ENCODE measurements at places on chromosomes 3 and 15. TPM values are rescaled to one million over a fixed set of nuclear protein-coding genes. Genes with fewer than 3 reads are reported as not detected.
A peak's percentile ranks its signal among the peaks of the same experiment; 100 is the strongest.

DNA sequence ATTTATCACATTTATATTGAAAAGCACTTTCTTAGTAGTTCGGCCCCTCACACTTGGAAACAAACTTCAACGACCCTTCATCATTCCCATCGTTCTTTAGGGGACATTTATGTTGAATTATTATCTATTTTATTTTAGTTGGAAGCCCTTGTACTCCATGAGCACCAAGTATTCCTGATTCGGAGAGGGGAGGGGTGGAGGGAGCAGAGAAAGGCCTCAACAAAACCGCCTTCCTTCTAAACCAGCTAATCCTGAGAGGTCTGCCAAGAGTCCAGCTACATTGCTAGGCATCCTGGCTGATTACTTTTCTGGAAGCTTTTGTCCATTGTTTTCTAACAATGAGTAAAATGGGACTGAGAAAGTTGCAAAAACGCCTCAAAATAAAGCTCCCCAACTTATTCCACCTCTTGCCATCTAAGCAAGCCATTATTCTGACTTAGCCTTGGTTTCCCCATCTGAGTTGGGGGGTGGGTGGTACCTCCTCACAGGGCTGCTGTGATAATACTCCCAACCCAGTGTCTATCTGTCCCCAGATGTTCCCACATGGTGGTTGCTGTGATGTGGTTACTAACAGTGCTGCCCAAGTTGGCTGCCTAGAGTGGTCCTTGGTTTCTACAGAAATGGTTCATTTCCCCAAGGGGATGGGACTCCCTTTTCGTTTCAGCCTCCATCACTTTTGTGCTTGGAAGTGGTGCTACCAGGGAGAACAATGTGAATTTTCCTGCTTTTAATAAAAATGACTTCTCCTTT lies 1.2 kb upstream of the TMEM158 start:
- DNase-seq, result no peak

SLC6A20 gene
- total RNA-seq, result 0.16 TPM

COX17 gene
- 20.6 TPM for total RNA-seq

DCP1A gene
- total RNA-seq, result 20.9 TPM

GRCh38 chr3:47890126-47890827 lies 87.3 kb downstream of the DHX30 start:
- no peak for DNase-seq

DNA sequence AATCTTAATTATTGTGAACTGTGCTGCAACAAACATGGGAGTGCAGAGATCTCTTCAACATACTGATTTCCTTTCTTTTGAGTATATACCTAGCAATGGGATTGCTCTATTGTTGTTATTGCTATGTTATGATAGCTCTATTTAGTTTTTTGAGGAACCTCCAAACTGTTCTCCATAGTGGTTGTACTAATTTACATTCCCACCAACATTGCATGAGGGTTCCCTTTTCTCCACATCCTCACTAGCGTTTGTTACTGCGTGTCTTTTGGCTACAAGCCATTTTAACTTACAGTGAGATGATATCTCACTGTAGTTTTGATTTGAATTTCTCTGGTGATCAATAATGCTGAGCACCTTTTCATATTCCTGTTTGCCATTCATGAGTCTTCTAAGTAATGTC lies 45.5 kb upstream of the TNFSF10 start:
- DNase-seq, result no peak

DNA sequence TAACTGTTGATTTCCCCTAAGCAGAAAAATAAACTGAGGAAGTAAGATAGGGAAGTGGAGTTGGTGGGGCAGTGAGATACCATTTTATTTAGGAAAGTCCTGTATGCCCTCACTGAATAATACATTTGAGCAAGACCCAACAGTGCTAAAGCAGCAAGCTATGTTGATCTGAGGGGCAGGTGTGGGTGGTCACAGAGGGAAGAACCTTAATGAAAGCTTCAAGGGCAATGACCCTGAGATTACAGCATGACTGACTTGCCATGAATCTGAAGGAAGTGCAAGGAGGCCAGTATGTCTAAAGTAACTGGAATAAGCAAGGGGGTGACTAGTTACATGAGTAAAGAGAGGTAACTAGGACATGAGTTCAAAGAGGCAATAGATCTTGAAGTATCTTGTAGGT lies 159.5 kb downstream of the CD47 start:
- no peak for DNase-seq

DNA sequence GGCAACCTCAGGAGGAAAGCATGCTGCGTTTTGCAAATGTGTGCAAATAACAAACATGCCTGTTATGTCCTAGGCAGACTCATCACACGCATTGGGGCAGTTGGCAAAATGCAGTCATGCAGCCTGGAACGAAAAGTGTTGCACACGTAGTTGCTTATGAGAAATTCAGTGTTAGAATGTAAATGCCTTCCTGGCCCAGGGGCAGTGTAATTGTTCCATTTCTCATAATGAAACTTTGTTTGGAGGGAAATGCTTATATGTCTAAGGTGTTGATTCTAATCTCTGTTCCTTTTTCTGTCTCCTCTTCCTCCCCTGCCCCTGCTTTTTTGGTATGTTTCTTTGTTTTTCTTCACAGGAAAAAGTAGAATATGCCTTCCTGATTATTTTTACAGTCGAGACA lies 156.0 kb downstream of the CACNA1D start:
- DNase-seq, result no peak

SH2D7 gene
- not detected for total RNA-seq

DNA sequence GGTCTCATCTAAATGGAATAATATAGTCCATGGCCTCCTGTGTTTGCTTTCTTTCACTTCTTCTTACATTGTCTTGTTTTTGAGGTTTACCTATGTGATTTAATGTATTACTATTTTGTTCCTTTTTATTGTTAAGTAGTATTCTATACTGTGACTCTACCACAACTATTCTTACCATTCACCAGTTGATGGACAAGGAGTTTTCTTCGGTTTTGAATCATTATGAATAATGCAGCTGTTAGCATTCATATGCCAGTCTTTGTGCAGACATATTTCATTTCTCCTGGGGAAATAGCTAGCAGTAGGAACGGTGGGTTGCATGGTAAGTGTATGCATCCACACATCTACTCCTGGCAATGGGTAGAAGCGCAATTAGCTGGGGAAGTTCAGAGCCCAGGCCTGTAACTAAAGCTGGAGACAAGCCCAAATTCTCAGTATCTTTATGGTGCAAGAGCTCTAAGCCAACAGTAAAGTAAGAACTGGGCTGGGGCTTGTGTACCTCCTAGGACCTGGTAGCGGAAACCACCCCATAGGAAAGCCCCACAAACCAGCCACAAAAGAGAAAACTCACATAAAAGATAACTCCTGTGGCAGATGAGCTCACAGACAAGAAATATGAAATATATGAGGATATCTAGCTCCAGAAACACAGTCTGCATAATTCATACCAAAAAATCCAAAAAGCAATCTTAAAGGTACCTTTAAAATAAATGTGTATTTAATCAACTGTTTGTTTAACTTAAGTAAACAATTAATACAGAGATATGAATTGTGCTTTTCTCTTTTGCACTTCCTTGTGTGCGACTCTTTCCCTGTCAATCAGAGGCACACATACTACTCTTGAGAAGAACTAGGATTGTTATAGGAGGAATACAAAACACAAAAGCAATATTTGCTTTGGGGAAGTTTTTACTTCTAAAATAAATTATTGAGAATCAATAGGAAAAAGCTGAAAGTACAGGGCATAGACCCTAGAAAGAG lies 2.7 kb upstream of the CSTA start:
- no peak for DNase-seq

LYZL4 gene
- total RNA-seq, result not detected

POTEB3 gene
- total RNA-seq, result not detected

GRCh38 chr3:45986303-45986982 lies 9.2 kb downstream of the FYCO1 start:
- DNase-seq, result no peak

MRAS gene
- 22.9 TPM for total RNA-seq

ZBED2 gene
- total RNA-seq, result not detected

DNA sequence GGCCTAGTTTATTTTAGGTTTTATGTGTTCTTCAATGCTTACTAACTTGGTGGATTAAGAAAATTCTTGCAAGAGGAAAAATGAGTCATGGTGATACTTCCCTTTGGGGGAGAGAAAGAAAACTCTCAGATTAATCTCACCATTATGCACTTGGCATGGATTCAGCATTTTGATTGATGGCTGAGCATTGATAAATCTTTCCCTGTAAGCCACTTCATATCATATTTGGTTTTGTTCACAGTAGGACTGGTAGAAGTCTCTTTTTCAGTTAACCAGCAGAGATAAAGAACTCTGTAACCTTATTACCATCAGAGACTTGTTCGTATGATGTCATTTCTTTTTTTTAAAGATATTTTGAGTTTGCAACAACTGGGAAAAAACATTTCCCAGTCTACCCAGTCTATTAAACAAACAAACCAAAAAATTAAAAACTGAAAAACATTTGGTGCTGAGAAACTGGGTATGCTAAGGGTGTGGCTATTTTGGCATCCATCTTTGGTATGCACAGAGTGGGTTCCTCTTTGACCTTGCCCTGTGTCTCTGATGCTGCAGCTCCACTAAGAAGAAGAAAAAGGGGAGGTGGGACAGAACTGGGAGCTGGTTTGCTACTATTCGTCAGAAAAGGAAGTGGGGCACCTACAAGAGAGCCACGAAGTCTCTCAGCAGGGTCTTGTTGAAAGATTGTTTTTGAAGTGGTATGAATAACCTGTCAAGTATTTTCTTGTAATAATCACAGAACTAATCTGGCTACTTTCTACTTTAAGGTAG lies 17.2 kb downstream of the TMOD3 start:
- no peak for DNase-seq

DNA sequence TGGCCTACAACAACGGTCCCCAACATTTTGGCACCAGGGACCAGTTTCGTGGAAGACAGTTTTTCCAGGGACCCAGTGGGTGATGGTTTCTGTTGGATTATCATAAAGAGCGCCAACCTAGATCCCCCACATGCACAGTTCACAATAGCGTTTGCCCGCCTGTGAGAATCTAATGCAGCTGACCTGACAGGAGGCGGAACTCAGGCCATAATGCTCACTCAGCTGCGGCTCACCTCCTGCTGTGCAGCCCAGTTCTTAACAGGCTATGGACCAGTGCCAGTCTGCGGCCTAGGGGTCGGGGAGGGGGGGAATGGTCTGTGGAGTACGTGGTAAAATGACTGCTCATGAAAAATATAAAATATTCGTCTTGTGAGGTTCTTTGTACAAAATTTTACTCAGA lies 518.5 kb upstream of the CADM2 start:
- no peak for DNase-seq

DNA sequence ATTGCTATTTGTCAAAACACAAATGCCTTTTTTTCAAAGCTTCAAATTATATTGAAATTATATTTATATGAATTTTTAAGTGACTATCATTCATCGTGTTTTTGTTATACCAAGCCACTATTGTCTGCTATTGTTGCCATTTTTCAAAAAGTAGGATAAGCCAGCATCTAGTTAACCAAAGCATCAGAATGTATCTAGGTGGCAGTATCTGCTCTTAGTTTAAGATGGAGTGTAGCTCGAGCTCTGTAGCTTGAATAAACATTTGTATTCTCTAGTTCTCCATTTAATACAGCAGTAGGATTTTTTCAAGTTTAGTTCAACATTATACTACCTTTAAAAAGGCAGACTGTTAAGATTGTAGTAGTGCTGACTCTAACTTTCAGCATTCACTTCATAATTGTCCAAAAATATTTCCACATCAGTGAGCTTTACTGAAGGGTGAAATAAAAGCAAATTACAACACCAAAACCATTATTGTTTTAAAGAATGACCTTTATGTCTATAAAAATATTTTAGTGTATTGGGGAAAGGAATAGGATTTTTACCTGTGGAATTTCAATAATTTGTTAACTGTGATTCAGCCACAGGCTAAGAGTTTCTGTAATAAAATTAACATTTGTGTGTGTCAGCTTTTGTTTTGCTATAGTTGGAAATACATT lies 19.6 kb upstream of the C15orf61 start:
- DNase-seq, result no peak

DNA sequence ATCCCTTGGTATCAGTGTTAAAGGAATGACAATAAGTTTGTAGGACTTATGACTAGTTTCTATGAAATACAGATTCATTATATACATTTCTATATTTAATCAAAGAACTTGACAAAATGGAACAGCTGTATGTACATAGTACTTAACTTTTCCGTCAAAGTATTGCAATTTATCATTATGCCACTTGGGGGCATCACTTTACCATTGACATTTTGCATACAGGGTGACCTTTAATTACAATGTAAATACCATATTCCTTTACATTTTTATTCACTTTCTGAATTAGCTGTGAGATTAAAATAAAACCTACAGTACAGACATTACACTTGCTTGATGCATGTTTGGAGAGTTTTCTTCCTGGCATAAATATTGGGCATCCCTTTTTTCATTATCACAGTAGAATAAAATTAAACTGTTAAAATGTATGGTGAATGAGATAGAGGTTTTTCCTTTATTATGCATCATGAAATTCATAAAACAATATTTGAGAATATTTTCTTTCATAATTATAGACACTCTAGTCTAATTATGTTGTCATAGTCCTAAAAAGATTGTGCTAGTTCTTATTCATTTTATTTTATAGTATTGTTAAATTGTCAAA lies 6.9 kb downstream of the NEK11 start:
- DNase-seq, result peak; percentile 10

DNA sequence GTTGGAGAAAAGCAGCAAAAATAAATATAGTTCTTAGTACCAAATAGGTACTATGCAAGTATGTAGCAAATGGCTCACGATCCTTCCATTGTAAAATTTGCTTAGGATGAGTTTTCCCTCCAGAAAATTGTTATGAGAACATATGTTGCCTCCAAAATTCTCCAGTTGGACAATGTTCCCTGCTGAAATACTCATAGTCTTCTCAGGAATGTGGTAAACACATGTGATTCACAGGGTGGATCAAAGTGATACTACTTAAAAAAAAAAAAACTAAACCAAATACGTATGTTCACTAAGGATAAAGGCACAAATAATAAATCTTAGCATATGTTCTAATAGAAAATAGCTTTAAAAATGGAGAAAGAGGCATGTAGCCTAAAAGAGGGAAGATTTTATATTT lies 84.3 kb upstream of the ZNF385D start:
- DNase-seq, result no peak

DNA sequence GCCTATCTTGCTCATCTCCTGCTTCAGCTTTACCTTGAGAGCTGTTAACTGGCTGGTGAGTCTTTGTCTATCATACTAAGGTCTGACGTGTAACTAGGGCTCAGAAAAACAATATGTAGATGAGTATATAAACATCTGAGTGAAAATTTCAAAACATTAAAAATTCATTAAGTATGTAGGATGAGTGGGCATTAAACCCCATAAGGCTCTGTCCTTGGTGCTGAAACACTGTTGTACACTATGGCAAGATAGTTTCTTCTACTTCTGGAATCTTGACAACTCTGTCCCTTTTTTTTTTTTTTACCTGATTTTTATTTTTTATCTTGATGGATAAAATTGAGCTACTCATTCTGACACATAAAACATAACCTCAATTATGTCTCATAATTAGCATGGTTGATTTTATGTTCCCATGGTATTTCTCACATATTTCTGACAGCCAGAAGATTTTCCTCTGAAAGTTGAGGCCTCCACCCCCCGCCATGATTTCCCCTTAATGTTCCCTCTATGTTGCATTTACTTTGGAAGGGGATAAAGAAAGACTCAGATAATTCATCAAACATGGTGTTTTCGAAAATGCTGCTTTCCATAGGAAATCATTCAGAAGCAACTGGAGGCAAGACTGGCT lies 54.3 kb downstream of the DGKG start:
- DNase-seq, result peak; percentile 23

GRCh38 chr15:50350621-50351020 lies 4.4 kb downstream of the GABPB1 start:
- no peak for DNase-seq

- DNase-seq, result no peak
Measured at GRCh38 chr15:92091155-92091734, 237.7 kb downstream of the SLCO3A1 start.
